ENCODE measurements at places on chromosomes 4 and X. TPM values are rescaled to one million over a fixed set of nuclear protein-coding genes. Genes with fewer than 3 reads are reported as not detected.

FAM9C gene
- not detected for total RNA-seq

STATH gene
- not detected for total RNA-seq

ELF4 gene
- 24.2 TPM for total RNA-seq

SFRP2 gene
- not detected for total RNA-seq

NOX1 gene
- total RNA-seq: not detected

ANXA10 gene
- 58.3 TPM for total RNA-seq

SLC2A9 gene
- 1.8 TPM for total RNA-seq

DNA sequence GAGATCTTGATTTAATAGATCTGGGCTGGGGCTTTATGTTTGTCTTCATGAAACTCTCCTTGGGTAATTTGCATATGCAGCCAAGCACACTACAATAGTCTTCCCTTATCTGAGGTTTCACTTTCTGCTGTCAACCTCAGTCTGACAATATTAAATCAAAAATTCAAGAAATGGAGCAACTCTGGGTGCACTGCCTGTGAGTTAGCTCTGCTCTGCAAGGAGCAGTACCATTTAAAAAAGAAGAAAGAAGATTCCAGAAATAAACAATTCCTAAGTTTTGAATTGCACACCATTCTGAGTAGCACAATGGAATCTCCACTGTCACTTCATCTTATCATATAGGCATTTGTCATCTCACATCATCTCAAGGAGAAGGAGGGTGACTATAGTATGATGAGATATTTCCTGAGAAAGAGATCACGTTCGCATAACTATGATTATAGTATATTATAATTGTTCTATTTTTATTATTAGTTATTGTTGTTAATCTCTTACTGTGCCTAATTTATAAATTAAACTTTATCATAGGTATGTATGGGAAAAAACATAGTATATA lies 9.4 kb downstream of the FNIP2 start:
- H3K27ac ChIP-seq: peak overlapping the region; percentile 77
- H3K27me3 ChIP-seq: no peaks in the 10 kb centered on the region
- no peaks in the 10 kb centered on the region for H3K36me3 ChIP-seq
- DNase-seq: no peak

- no peak overlapping the region for H3K4me3 ChIP-seq
- no peaks in the 10 kb centered on the region for H3K4me1 ChIP-seq
- no peak for DNase-seq
- no peaks in the 10 kb centered on the region for H3K27me3 ChIP-seq
These were observed 159.4 kb downstream of the ANTXR2 start for GRCh38 chr4:79913581-79913980.

- H3K27me3 ChIP-seq: no peaks in the 10 kb centered on the region
- no peaks in the 10 kb centered on the region for H3K4me1 ChIP-seq
- no peak for DNase-seq
- H3K4me3 ChIP-seq: no peak overlapping the region
- no peak overlapping the region for H3K27ac ChIP-seq
- no peaks in the 10 kb centered on the region for H3K36me3 ChIP-seq
These were observed 26.8 kb upstream of the SPARCL1 start for GRCh38 chr4:87555773-87556619.

GRCh38 chrX:40272776-40273175 lies 175.0 kb upstream of the BCOR start:
- no peaks in the 10 kb centered on the region for H3K4me1 ChIP-seq
- DNase-seq: no peak
- no peak overlapping the region for H3K4me3 ChIP-seq
- H3K36me3 ChIP-seq: no peaks in the 10 kb centered on the region
- peaks cover 1% of the 10 kb centered on the region for H3K27me3 ChIP-seq

- H3K4me1 ChIP-seq: no peaks in the 10 kb centered on the region
- no peaks in the 10 kb centered on the region for H3K27me3 ChIP-seq
- no peak for DNase-seq
- H3K36me3 ChIP-seq: no peaks in the 10 kb centered on the region
- H3K27ac ChIP-seq: no peak overlapping the region
- no peak overlapping the region for H3K4me3 ChIP-seq
These were observed 619.8 kb upstream of the LCORL start for GRCh38 chr4:18641334-18641733.

GRCh38 chrX:24520472-24520871 lies 55.4 kb downstream of the PDK3 start:
- H3K4me3 ChIP-seq: no peak overlapping the region
- DNase-seq: no peak
- no peak overlapping the region for H3K27ac ChIP-seq
- no peaks in the 10 kb centered on the region for H3K27me3 ChIP-seq
- H3K4me1 ChIP-seq: no peaks in the 10 kb centered on the region

DNA sequence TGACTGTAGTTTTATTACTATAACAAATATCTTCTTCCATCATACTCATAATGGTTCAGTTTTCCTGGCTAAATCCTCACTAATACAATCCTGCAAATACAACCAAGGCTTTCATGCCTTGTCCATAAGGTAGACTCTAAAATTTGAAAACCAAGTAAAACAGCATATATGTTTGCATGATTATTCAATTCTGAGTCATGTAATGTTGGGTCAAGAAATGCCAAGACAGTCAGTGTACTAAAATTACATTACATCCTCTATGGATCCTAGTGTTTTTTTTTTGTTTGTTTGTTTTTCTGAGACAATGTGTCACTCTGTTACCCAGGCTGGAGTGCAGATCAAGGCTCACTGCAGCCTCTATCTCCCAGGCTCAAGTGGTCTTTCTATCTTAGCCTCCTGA lies 38.6 kb upstream of the TEX13D start:
- no peak overlapping the region for H3K4me3 ChIP-seq
- H3K27ac ChIP-seq: no peak overlapping the region
- no peaks in the 10 kb centered on the region for H3K4me1 ChIP-seq
- no peaks in the 10 kb centered on the region for H3K27me3 ChIP-seq
- no peaks in the 10 kb centered on the region for H3K36me3 ChIP-seq

DNA sequence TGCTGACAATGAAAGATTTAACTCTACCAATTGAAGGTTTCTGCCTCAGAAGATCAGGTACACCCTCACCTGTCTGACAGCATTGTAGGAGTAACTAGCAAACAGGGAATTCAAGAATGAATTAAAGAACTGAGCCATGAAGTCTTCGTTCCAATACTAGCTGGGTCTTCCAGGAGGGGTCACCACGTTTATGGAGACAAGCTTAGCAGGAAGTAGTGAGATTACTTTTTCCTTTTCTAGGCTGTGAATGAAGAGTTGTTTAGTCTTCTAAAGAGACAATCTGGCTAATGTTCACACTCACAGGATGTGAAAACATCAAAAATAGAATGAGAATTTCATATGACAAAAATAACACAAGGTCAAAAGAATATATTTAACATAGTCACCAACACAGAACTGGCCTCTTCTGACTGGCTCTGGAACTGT lies 54.9 kb downstream of the REELD1 start:
- H3K4me1 ChIP-seq: no peaks in the 10 kb centered on the region
- no peaks in the 10 kb centered on the region for H3K36me3 ChIP-seq
- no peak overlapping the region for H3K27ac ChIP-seq
- DNase-seq: no peak
- no peak overlapping the region for H3K4me3 ChIP-seq
- H3K27me3 ChIP-seq: no peaks in the 10 kb centered on the region

DNA sequence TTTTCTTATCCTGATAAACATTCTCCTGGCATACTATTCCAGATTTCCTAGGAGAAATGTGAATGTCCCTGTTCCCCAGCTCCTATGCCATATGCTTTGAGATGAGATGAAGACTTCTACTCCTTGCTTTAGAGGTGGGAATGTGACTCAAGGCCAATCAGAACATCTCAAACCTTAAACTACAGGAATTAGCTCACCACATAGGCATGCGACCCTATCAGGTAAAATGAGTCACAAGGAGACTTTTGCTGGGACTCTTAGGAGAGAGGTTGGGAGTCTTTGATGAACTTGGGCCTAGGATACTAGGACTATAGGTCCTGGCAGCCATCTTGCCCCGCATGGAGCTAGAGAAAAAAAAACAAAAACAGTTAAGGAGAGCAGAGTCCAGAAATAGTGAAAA lies 5.8 kb upstream of the USO1 start:
- H3K4me1 ChIP-seq: peaks cover 10% of the 10 kb centered on the region
- no peak for DNase-seq
- H3K36me3 ChIP-seq: peaks cover 7% of the 10 kb centered on the region
- no peaks in the 10 kb centered on the region for H3K27me3 ChIP-seq
- H3K27ac ChIP-seq: no peak overlapping the region

GRCh38 chrX:96436105-96436504 lies 248.5 kb upstream of the DIAPH2 start:
- no peaks in the 10 kb centered on the region for H3K36me3 ChIP-seq
- no peaks in the 10 kb centered on the region for H3K27me3 ChIP-seq
- H3K4me1 ChIP-seq: peaks cover 12% of the 10 kb centered on the region
- DNase-seq: no peak
- no peak overlapping the region for H3K27ac ChIP-seq

DNA sequence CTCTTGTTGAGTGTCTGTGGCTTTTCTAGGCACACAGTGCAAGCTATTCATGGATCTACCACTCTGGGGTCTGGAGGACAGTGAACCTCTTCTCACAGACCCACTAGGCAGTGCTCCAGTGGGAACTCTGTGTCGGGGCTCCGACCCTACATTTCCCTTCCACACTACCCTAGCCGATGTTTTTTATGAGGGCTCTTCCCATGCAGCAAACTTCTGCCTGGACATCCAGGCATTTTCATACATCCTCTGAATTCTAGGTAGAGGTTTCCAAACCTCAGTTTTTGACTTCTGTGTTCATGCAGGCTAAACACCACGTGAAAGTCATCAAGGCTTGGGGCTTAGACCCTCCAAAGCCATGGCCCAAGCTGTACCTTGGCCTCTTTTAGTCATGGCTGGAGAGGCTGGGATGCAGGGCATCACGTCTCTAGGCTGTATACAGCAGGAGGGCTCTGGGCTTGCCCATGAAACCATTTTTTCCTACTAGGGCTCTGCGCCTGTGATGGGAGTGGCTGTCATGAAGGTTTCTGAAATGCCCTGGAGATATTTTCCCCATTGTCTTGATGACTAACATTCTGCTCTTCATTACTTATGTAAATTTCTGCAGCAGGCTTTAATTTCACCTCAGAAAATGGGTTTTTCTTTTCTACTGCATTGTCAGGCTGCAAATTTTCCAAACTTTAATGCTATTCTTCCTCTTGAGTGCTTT lies 249.8 kb upstream of the CPEB2 start:
- peaks cover 11% of the 10 kb centered on the region for H3K27me3 ChIP-seq
- H3K36me3 ChIP-seq: no peaks in the 10 kb centered on the region
- DNase-seq: no peak
- no peak overlapping the region for H3K4me3 ChIP-seq

DNA sequence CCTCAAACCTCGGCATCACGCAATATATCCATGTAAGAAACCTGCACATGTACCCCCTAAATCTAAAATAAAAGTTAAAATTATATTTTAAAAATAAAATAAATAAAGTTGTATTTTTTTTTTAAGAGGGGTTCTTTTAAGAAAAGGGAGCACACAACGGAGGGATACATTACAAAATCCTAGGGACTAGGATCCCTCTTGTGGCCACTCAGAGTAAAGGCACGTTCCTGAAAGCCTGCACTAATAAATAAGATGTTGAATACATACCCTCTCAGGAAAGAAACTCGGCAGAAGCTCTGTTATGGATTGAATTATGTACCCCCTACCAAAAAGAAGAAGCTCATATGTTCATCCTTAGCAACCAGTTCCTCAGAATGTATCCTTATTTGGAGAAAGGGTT lies 50.9 kb upstream of the PRDX4 start:
- H3K4me3 ChIP-seq: no peak overlapping the region
- H3K27ac ChIP-seq: no peak overlapping the region
- DNase-seq: no peak
- H3K36me3 ChIP-seq: no peaks in the 10 kb centered on the region
- no peaks in the 10 kb centered on the region for H3K4me1 ChIP-seq
- peaks cover 20% of the 10 kb centered on the region for H3K27me3 ChIP-seq

DNA sequence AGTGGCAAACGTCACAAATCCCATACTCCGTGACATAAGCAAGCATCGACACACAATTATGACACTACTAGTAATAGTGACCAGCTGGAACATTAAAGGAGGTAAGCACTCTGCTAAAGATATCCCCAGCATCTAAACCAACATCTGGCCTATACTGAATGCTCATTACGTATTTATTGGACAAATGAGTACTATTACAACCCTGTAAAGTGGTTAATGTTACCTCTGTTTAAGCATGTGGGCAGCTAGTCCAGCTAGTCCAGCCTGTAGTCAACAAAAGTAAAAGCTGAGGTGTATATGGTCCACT lies 419 bp upstream of the RPGR start:
- H3K4me3 ChIP-seq: peak overlapping the region; percentile 90
- peaks cover 16% of the 10 kb centered on the region for H3K36me3 ChIP-seq
- H3K4me1 ChIP-seq: peaks cover 20% of the 10 kb centered on the region
- peak overlapping the region; percentile 91 for H3K27ac ChIP-seq
- H3K27me3 ChIP-seq: no peaks in the 10 kb centered on the region
- no peak for DNase-seq

DNA sequence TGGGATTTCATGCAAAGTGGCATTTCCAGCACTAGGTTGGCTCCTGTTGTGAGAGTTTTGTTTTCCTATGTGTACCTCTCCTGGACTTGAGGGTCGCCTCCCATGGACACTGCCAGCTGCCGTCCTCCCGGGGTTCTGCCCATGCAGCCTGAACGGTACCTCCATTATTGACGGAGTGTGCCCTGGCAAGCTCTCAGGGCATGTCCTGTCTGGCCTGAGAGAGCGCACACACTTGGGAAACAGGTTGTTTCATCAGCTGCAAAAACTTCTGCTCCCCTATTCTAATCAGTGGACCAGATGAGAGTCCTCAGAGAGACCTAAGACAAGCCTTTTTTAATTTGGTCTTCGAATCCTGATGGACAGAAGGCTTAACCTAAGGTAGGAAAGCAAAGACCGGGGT lies 56.6 kb upstream of the HOPX start:
- H3K27me3 ChIP-seq: no peaks in the 10 kb centered on the region
- no peaks in the 10 kb centered on the region for H3K36me3 ChIP-seq
- DNase-seq: no peak
- H3K27ac ChIP-seq: no peak overlapping the region
- peaks cover 8% of the 10 kb centered on the region for H3K4me1 ChIP-seq

- no peak for DNase-seq
- no peaks in the 10 kb centered on the region for H3K27me3 ChIP-seq
- H3K27ac ChIP-seq: no peak overlapping the region
- H3K36me3 ChIP-seq: no peaks in the 10 kb centered on the region
These were observed 1409.8 kb downstream of the PCDH7 start for GRCh38 chr4:32129967-32130366.

GRCh38 chr4:126558596-126558995 lies 1074.2 kb upstream of the INTU start:
- H3K36me3 ChIP-seq: no peaks in the 10 kb centered on the region
- no peaks in the 10 kb centered on the region for H3K27me3 ChIP-seq
- H3K4me3 ChIP-seq: no peak overlapping the region

GRCh38 chr4:172393220-172393619 lies 580.0 kb downstream of the GALNTL6 start:
- no peaks in the 10 kb centered on the region for H3K36me3 ChIP-seq
- no peak for DNase-seq
- H3K4me3 ChIP-seq: no peak overlapping the region
- no peaks in the 10 kb centered on the region for H3K27me3 ChIP-seq
- no peak overlapping the region for H3K27ac ChIP-seq

- no peaks in the 10 kb centered on the region for H3K36me3 ChIP-seq
- DNase-seq: no peak
- no peak overlapping the region for H3K4me3 ChIP-seq
- no peaks in the 10 kb centered on the region for H3K4me1 ChIP-seq
These were observed 380.8 kb downstream of the TMA16 start for GRCh38 chr4:163875327-163875726.

Data from Calu3 (cell line).